ENCODE measurements at places on chromosomes 3 and 15.

- DNase-seq, result no peak
These were observed 15.5 kb upstream of the ANXA2 start for GRCh38 chr15:60413231-60413824.

GRCh38 chr3:129486664-129487035, 41.8 kb upstream of the RHO start:
- no peak for DNase-seq

DNA sequence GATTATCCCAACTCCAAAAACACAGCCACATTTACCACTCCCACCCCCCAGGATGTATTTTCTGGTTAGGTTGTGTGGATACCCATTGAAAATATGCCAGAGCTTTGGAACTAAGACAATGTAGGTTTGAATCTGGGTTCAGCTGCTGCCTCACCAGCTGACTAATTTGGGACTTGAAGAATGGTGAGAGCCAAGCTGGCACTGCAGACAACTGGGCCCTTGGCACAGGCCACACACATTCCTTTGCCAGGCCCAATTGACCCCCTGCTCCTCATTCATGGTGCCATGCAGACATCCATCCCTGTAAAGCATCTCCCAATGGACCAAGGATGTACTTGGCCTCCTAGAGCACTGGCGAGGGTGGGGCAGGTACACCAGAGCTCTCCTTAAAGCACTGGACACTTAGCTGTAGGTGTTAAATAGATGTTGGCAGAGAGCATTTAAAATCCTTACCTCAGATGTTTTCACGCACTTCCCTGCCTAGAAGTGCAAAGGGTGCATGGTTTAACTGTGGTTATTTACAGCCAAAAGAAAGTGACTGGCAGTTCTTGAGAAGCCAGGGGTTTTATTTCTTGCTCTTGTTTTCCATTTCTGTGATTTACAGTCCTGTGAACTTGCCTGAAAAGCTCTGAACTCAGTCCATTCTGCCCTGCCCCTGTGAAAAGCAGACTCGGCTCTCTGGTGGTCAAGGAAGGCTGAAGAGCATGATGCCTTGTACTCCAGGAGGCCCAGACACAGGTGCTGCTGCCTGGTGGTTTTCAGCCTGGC, 138.5 kb downstream of the CLSTN2 start:
- DNase-seq, result no peak

- no peak for DNase-seq
These were observed 213.6 kb downstream of the MEIS2 start for GRCh38 chr15:36886701-36887100.

DNA sequence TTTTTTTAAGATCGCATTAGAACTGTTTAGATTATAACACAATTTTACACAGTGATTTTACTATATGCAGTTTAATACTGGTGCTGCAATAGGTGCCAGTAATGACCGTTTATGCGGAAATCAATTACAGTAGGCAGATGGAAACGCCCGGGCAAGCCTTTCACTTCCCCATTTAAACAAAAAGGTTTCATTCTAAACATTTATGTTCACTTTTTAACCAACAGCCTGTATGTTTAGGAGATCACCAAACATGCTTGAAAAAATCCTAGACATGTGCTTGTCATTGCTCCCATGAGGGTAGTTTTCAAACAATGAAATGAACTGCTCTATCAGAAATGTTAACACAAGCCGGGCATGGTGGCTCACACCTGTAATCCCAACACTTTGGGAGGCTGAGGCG, 2.7 kb downstream of the BNIP2 start:
- DNase-seq, result no peak

GRCh38 chr15:61099020-61099810, 129.9 kb downstream of the RORA start:
- no peak for DNase-seq

DNA sequence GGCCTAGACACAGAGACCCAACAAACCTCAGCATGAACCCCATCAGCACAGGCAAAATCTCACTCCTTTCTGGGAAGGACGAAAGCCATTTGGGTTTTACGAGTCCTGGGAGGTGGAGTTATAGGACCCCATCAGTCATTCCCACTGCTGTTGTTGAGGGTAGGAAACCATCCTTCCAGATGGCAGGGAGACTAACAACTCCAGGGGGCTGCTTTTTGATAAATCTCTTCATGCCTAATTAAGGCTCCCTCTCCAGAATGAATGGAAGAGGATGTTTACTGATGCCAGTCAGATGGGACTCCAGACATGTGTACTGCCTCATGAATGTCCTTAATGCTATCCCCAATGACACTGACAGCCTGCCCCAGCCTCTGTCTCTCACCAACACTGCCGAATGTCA, 75.3 kb downstream of the ST8SIA2 start:
- DNase-seq, result no peak

DNA sequence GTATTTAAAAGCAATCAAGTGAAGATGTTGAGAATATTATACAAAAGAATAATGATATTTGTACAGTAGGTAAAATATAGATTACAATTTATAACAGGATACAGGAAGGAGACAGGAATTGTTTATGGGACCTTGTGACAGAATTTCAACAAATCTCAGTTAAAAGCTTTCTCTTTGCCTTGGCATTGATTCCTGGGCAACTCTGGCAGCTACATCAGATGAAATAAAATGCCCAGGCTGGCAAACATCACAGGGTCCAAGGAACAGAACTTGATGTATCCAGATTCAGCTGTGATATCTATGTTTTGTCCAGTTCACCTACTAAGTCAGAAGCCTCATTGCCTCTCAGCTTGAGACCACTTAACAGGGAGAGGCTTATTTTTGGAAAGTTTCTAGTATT, 473.1 kb downstream of the MCTP2 start:
- DNase-seq, result no peak

DNA sequence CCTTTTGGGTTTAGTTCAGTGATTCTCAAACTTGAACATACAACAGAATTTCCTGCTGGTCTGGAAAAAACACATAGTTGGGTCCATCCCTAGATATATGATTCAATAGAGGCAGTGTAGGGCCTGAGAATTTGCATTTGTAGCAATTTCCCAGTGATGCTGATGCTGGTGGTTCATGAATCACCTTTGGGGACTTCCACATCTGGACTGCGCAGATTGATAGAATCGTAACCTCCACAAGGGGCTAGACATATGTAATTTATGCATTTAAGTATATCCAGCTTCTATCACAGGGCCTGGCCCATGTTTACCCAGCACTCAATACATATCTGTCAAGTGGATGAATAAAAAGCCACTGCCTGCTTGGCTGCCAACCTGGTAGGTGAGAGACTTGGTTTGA, 33.8 kb upstream of the SUCLG2 start:
- DNase-seq, result no peak

DNA sequence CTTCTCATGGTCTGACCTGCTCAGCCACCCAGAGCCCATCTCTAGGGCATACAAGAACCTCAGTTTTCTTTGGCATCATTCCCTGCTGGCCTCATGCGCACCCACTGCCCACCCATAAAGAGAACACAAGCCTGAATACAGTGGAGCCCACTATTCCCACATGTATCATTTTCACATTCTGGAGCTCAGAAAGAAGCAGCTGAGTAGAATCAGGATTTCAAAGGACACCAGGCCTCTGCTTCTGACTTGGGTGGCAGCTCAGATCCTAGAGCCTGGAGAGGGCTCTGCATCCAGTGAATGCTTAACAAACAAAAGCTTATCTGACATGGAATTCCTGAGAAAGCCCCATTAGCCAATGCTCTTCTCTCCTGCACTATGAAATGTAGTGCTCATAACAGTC, 34.7 kb downstream of the RBP2 start:
- no peak for DNase-seq

GRCh38 chr3:189398656-189399055, 226.9 kb downstream of the TPRG1 start:
- DNase-seq, result no peak

- DNase-seq, result no peak
These were observed 20.4 kb downstream of the COLQ start for GRCh38 chr3:15501126-15501525.

DNA sequence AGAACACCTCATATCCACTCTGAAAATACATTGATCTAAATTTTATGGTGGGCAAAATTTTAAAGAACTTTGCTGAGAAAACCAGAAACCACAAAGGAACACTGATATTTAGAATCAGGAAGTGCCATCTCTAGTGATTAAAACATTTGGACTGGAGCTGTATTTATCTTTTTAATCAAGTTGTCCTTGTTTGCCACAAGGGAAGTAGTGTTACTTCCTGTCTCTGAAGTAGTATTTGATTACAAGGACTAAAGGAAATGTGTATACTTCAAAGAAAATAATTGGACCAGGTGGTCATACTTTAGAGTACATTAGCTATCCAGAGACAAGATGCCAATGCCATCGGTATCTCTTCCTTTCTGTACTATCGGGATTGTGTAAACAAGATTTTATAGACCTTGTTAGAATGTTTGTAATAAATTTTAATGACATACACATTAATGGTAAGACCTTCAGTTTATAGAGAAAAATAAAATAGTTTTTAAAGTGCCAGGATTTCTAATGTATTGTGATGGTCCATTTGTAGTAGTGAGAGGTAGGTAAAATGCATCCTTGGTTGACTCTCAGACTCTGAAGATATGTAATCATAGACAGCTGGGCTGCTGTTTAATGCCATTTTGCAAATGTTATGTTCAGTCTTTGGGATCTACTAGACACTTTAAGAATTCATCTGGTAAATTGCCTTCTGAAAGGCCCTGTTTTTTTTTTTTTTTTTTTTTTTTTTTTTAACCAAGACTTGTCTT, 131.9 kb downstream of the B3GALNT1 start:
- no peak for DNase-seq

GRCh38 chr3:42999212-42999611, 20.1 kb downstream of the GASK1A start:
- DNase-seq, result no peak

GRCh38 chr3:9761919-9762318, 7.8 kb downstream of the CAMK1 start:
- no peak for DNase-seq

GRCh38 chr15:89104172-89104564, 15.9 kb downstream of the ABHD2 start:
- no peak for DNase-seq

- DNase-seq, result no peak
These were observed 28.6 kb upstream of the PLXNA1 start for GRCh38 chr3:126954141-126954842.

GRCh38 chr3:133238015-133238414, 161.8 kb upstream of the BFSP2 start:
- DNase-seq, result no peak

DNA sequence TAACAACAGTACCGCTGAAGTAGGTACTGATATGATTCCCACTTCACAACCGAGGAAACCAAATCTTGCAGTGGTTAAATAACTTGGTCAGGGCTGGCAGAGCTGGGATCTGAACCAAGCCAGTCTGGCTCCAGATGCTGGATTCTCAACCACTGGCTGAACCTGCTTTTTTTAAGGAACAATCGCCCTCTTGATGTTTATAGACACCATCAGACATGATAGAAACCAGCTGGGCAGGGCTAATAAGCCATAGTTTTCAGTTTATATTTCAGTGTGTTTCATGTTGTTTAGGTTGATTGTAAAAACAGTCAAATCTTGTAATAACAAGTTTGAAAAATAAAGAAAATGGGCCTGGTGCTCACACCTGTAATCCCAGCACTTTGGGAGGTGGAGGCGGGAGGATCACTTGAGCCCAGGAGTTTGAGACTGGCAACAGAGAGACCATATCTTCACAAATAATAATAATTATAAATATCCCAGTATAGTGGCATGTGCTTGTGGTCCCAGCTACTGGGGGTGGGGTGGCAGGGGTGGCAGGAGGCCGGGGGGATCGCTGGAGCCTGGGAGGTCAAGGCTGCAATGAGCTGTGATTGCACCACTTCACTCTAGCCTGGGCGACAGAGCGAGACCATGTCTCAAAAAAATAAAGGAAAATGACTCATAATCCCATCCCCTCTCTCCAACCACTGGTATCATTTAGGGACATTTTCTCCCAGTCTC, 36.7 kb downstream of the XYLB start:
- DNase-seq, result no peak

DNA sequence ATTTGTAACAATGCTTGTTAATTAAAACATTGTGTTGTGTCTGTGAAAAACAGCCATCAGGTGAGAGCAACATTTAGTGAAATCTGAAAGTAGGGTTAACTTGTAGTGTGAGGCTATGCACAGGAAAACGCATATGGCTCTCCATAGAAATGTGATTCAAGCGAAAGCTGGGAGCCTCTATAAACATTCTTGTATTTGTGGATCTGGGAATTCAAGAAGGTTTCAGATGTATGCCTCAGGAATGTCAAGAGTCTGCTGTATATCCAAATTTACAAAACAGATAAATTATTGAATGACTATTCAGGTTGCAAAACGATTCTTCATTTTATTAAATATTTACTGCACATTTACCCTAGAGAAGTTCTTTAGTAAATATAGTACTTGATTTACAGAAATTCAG, 166.0 kb downstream of the THSD4 start:
- DNase-seq, result no peak

DNA sequence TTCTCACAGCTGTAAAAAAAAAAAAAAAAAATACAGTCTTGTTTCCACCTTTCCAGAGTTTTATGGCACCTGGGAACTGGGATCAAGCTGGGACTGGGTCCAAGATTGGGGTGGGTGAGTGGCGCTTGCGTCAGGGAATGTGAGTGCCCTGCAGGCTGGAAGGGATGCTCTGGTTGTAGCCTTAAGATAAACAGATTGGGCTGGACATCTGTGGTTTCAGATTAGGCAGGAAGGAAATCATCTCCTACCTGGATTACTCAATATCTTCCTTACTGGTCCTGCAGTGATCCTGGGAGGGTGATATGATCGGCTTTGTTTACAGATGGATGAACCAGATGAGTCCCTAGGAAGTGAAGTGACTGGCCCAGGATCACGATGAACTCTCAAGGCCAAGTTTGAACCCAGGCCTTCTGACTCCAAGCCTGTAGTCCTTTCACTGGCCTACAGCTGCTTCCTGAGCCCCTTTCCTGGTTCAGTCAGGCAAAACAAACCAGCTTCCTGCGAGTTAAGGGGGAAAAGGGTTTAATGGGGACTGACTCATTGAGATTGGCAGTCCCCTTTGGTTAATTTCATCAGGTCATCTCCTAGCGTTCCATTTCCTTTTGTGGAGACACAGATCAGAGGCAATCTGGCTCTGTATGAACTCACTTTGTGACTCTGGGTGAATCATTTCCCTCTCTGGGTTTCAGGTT, 179.8 kb downstream of the THSD4 start:
- DNase-seq, result no peak

DNA sequence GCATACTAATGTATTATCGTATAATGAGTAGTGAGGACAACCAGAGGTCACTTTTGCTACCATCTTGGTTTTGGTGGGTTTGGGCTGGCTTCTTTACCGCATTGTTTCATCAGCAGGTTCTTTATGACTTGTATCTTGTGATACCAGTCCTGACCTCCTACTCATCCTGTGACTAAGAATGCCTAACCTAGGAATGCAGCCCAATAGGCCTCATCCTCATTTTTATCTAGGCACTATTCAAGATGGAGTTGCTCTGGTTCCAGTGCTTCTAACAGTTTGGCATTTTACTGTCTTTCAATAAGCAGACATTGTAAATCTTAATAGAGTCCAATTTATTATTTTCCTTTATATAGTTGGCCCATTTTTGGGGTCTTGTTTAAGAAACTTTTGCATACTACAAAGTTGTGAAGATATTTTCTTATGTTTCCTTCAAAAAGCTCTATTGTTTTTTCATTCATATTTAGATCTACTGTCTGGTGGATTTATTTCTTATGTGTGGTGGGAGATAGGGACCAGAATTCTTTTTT, 60.8 kb upstream of the RNU6-1 start:
- no peak for DNase-seq

- no peak for DNase-seq
These were observed 125.4 kb downstream of the NUP210 start for GRCh38 chr3:13294442-13295351.
